Non-pigmented ciliary epithelial cell (primary cell): ENCODE measurements at places on chromosomes 7 and 10.

DNA sequence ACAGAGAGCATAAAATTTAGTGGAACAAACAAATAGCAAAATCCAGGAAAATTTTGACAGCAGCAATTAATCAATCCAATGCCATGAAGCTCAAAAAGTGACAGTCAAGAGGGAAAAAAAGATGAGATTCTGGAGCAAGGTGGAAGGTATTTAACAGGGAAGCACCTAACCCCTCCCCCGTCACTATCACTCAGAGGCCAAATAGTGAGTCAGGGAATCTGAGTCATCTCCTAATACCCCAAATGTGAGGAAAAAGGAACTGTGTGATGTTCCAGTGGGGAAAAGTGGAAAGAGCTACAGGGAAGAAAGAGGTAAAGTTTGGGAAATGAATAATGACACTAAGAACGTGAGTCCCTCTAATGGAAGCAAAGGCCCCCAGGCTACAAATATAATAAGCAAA, 113.2 kb upstream of the PHF14 start:
- no peak for DNase-seq

GRCh38 chr7:5337047-5337446, 54.3 kb downstream of the SLC29A4 start:
- DNase-seq: no peak

GRCh38 chr7:116011584-116011983, 19.0 kb downstream of the TFEC start:
- DNase-seq: no peak

DNA sequence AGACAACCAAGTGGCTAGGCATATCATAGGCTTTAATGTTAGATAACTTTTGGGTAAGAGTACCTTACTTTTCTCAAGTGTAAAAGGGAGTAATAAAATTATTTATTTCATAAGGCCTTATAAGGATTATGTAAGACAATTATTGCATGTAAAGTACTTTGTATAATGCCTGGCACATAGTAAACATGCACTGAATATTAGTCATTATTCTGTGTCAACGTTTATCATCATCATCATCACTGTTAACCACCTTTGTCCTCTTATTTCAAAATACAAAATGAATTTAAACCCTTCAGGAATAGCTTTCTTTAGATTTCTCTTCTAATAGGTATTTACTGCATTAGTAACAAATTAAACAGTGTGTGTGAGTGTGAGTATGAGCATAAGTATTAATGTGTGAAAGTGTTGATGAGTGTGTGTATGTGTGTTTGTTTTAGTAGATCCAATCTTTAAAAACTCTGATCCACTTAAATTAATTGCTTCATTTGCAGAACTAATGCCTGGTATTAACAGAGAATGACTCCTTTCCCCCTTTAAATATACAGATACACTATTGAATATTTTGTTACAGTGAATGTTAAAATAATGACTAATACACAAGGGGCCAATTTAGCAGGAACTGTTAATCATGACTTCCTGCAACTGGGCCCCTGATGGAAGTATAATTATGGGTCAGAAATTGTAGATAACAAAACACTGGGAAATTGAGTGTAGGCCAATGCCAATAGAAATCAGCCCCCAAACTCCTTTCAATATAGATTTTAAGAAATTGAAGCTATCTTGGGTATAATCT, 213.3 kb upstream of the FZD8 start:
- DNase-seq: no peak

GRCh38 chr7:40211276-40212003, 76.6 kb downstream of the SUGCT start:
- DNase-seq: peak; percentile 38

DNA sequence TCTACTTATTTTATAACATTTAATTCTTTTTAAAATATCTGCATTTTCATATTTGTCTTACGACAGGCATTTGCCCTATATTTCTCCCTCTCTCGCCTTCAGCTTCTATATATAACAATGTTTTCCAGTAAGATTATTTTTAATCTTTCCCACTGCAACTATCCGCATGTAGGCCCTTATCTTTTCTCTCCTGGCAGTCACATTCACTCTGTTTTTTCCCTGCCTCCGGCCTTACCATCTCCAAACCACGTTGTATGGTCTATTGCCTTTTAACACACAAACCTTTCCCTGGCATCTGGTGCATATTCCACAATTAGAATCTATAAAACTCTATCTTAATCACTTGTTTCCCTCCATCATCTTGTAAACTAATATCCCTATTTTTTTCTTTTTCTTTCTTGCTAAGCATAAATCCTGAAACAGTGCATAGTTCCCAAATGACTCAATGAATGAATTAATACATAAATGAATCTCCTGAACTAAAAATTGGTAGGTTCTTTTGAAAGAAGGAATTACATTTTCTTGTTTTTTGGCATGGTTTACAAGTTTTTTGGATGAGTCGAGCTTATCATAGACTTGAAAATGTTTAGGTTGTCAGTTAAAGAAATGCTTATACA, 173.2 kb downstream of the SEMA3A start:
- no peak for DNase-seq

GRCh38 chr10:48940372-48940771, 732 bp upstream of the LRRC18 start:
- DNase-seq: no peak

- no peak for DNase-seq
Observed at GRCh38 chr10:29615195-29615594, 19.6 kb downstream of the SVIL start.

- DNase-seq: no peak
Observed at GRCh38 chr10:50512743-50513416, 110.9 kb downstream of the SGMS1 start.

GRCh38 chr7:122056977-122057376, 87.1 kb downstream of the AASS start:
- no peak for DNase-seq

- DNase-seq: no peak
Observed at GRCh38 chr7:41915871-41916270, 213.0 kb upstream of the INHBA start.

GRCh38 chr10:4247379-4247778, 462.4 kb upstream of the KLF6 start:
- no peak for DNase-seq

- DNase-seq: no peak
Observed at GRCh38 chr7:98917331-98917730, 39.0 kb downstream of the TRRAP start.

GRCh38 chr7:135801877-135802276, 53.3 kb upstream of the FAM180A start:
- no peak for DNase-seq
